ENCODE measurements at places on chromosomes 16 and 17. TPM values are rescaled to one million over a fixed set of nuclear protein-coding genes. Genes with fewer than 3 reads are reported as not detected.

- DNase-seq = no peak
Measured at GRCh38 chr16:561413-561794, 1.2 kb downstream of the PRR35 start.

- peak; percentile 91 for DNase-seq
Measured at GRCh38 chr17:64115822-64116534, 14.0 kb downstream of the ERN1 start.

DNA sequence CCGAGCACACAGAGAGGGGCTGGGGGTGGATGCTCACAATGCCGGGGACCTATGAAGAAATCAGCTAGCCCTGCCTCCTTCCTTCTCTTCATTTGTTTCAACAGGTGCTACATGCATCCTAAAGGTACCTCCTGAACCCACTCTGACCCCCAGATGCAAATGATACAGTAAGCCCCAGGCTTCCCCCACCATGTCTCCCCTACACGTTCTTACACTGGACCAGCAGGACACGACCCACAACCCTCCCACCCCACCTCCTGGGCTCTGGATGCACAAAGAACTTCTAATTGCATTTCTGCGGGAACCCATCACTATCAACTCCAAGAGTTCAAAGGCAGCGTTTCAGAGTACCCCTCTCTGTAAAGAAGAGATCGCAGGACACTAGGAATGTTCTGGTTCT is 2.1 kb downstream of the XYLT1 start:
- DNase-seq = peak; percentile 24

GRCh38 chr16:81618661-81619060 is 160.4 kb upstream of the PLCG2 start:
- no peak for DNase-seq

The SLC35G6 gene
- not detected for total RNA-seq

The SLC52A1 gene
- total RNA-seq = not detected

The PRCD gene
- 1.5 TPM for total RNA-seq

Data from GM23248 (cell line).